HCT116 (cell line): ENCODE measurements at places on chromosomes 1 and 21. TPM values are rescaled to one million over a fixed set of nuclear protein-coding genes. Genes with fewer than 3 reads are reported as not detected.

PGLYRP3 gene
- total RNA-seq, result not detected

GRCh38 chr1:233290396-233291034, 5.0 kb downstream of the PCNX2 start:
- DNase-seq, result no peak
- H3K27ac ChIP-seq, result no peak overlapping the region
- H3K27me3 ChIP-seq, result no peaks in the 10 kb centered on the region
- no peaks in the 10 kb centered on the region for H3K36me3 ChIP-seq
- H3K4me1 ChIP-seq, result peaks cover 31% of the 10 kb centered on the region

CHODL gene
- total RNA-seq, result not detected

DNA sequence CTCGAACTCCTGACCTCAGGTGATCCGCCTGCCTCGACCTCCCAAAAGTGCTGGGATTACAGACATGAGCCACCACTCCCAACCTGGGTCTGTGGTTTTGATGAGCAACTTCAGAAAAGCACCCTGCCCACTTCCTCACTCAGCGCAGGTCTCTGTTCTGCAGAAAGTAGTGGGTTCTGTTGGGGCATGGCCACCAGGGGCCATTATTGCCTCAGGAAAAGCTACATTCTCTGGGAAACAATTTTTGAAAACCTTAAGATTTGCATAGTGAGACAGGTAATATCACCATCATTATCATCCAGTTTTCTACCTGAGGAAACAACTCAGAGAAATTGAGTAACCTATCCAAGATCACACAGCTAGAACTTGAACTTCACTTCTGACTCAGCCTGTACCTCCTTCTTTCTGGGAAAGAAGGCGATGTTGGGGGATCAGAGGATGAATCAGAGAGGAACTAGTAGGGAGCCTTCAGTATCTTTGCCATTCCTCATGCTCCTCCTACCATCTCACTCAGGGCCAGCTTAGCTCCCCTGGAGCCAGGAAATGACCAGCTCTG, 7.1 kb upstream of the NES start:
- no peaks in the 10 kb centered on the region for H3K36me3 ChIP-seq
- no peak for DNase-seq
- H3K4me1 ChIP-seq, result peaks cover 25% of the 10 kb centered on the region
- H3K27me3 ChIP-seq, result no peaks in the 10 kb centered on the region
- no peak overlapping the region for H3K27ac ChIP-seq

GRCh38 chr1:31760471-31761470, 3.4 kb downstream of the ADGRB2 start:
- peak overlapping the region; percentile 5; the same call in 1 of the 2 replicates for H3K4me3 ChIP-seq
- DNase-seq, result no peak
- H3K36me3 ChIP-seq, result no peaks in the 10 kb centered on the region
- peaks cover 31% of the 10 kb centered on the region for H3K4me1 ChIP-seq

- DNase-seq, result no peak
- no peak overlapping the region for H3K4me3 ChIP-seq
- H3K27me3 ChIP-seq, result no peaks in the 10 kb centered on the region
- H3K27ac ChIP-seq, result no peak overlapping the region
- no peaks in the 10 kb centered on the region for H3K36me3 ChIP-seq
These were observed 61.2 kb upstream of the TRAPPC10 start for GRCh38 chr21:43950936-43951335.

DNA sequence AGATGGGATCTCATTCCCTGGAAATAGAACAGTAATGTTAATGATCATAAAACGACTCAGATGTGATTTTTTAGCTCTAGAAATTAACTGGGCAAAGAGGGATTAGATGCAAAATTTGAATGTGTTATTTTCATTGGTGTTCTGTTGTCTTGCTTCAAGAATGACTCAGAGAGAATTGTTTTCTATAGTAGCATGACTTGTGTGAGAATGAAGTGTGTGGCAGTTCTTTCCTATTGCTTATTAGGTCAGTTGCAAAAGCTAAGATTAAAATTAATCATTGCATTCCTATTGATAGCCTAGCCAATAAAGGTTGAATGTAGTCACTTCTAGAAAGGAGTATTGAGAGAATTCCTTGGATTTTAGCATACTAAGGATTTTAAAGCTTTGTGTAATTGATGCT, 22.9 kb downstream of the SPEN start:
- no peaks in the 10 kb centered on the region for H3K4me1 ChIP-seq
- H3K4me3 ChIP-seq, result no peak overlapping the region

GRCh38 chr1:216075339-216075738, 347.9 kb downstream of the USH2A start:
- H3K27me3 ChIP-seq, result no peaks in the 10 kb centered on the region
- H3K4me1 ChIP-seq, result no peaks in the 10 kb centered on the region
- no peaks in the 10 kb centered on the region for H3K36me3 ChIP-seq
- H3K27ac ChIP-seq, result no peak overlapping the region
- no peak for DNase-seq

FAM72C gene
- total RNA-seq, result 9.5 TPM

- DNase-seq, result no peak
- H3K4me3 ChIP-seq, result no peak overlapping the region
- no peaks in the 10 kb centered on the region for H3K27me3 ChIP-seq
- H3K4me1 ChIP-seq, result no peaks in the 10 kb centered on the region
- no peaks in the 10 kb centered on the region for H3K36me3 ChIP-seq
- no peak overlapping the region for H3K27ac ChIP-seq
These were observed 11.4 kb downstream of the ALDH9A1 start for GRCh38 chr1:165686971-165687433.

GRCh38 chr21:45539796-45540600, 2.2 kb downstream of the SLC19A1 start:
- no peaks in the 10 kb centered on the region; the same call in 1 of the 2 replicates for H3K36me3 ChIP-seq
- DNase-seq, result no peak
- peaks cover 4% of the 10 kb centered on the region for H3K4me1 ChIP-seq
- no peak overlapping the region for H3K4me3 ChIP-seq
- no peaks in the 10 kb centered on the region for H3K27me3 ChIP-seq

GRCh38 chr1:67608661-67609576, 76.1 kb upstream of the GADD45A start:
- no peaks in the 10 kb centered on the region for H3K36me3 ChIP-seq
- no peak for DNase-seq
- no peaks in the 10 kb centered on the region for H3K27me3 ChIP-seq
- H3K4me1 ChIP-seq, result no peaks in the 10 kb centered on the region
- no peak overlapping the region for H3K27ac ChIP-seq

DNA sequence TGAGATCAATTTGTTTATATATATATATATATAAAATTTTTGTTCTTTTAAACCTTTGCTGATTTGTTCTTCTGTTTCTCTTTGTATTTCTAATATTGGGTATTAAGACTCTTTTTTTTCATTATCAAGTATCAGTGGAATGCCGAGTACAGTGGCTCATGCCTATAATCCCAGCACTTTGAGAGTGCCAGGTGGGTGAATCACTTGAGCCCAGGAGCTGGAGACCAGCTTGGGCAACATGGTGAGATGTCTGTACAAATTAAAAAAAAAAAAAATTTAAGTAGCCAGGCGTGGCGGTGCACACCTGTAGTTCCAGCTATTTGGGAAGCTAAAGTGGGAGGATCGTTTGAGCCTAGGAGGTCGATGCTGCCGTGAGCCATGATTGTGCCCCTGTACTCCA, 67.1 kb downstream of the MAST2 start:
- no peaks in the 10 kb centered on the region for H3K36me3 ChIP-seq
- no peak overlapping the region for H3K4me3 ChIP-seq
- H3K27ac ChIP-seq, result no peak overlapping the region
- no peaks in the 10 kb centered on the region for H3K27me3 ChIP-seq
- no peak for DNase-seq

DUSP10 gene
- 1.7 TPM for total RNA-seq
